BJ (cell line): ENCODE measurements at places on chromosomes 4 and X. TPM values are rescaled to one million over a fixed set of nuclear protein-coding genes. Genes with fewer than 3 reads are reported as not detected.

The GLRA2 gene
- polyA plus RNA-seq = not detected in 2 replicates

The SASH3 gene
- polyA plus RNA-seq = not detected in 2 replicates

The NHSL2 gene
- polyA plus RNA-seq = 4.4 and 7.9 TPM in 2 replicates

The ELK1 gene
- polyA plus RNA-seq = 19.8 and 22.4 TPM in 2 replicates

The RIPPLY1 gene
- 0.06 TPM in 1 of 2 replicates, not detected in the other for polyA plus RNA-seq

The TLR8 gene
- polyA plus RNA-seq = not detected in 2 replicates

The IGFBP7 gene
- 1,691 and 2,028 TPM in 2 replicates for polyA plus RNA-seq

The FAM47E gene
- 0.05 and 0.23 TPM in 2 replicates for polyA plus RNA-seq

The PCDH11X gene
- not detected in 2 replicates for polyA plus RNA-seq

DNA sequence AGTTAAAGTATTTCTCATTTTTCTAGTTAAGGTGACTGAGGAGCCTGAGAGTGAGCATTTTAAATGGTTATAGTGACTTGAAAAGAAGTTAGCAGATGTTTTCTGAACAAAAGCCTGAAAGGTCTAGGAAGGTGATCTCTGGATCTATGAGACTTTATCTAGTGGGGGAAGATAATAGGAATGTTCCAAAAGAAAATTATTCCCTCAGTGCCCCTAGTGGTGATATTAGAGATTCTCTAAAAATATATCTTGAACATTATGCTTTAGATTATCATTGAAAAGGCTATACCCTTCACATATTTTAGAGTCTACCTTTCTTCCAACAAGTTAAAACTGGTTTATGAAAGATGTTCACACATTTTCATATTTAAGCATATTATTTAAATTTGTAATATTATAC lies 69.0 kb upstream of the SPANXN1 start:
- no peak for DNase-seq

DNA sequence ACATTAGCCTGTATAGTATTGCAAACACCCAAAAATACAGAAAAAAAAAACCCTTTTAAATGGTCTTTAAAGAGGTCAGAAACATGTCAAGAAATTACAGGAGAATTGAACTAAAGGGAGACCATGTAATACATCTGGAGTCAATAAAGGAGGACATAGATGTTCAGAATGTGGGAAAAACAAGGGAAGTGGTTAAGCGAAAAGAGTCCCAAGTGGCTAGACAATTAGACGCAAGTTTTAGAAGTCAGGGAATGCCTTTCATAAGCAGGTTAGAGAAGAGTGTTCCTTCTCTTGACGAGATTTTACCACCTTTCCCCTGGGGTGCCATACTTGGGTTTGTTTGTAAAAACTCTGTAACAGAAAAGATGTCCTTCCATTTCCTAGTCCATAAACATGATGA lies 7.8 kb downstream of the LNX1 start:
- no peak for DNase-seq

DNA sequence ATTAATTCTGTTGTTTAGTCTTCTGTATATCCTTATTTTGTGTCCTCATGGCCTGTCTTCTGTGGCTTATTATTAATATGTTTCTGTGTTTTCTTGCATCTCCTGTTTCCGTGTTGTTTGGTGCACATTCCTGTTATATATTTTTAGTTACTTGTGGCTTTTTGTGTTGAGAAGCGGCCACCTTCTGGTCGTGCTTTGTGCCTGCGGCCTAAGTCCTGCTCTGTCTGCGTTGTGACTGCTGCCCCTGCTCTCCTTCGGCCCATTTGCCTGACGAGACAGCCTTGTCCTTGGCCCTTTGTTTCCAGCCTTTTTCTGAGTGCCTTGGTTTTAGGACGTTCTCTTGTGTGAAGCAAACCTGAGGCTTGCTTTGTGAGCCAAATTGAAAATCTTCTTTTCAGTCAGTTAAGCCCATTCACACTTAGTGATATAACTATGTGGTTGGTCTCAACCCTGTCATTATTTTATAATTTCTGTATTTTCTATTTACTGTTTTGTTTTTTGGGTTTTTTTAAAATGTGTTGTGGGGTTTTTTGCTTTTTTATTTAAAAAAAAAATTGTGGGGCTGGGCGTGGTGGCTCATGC lies 43.8 kb downstream of the TNIP2 start:
- DNase-seq = no peak

- no peak for DNase-seq
Measured at GRCh38 chrX:14056206-14056605, 26.5 kb upstream of the GEMIN8 start.

GRCh38 chrX:9728261-9728660 lies 37.4 kb downstream of the GPR143 start:
- no peak for DNase-seq

DNA sequence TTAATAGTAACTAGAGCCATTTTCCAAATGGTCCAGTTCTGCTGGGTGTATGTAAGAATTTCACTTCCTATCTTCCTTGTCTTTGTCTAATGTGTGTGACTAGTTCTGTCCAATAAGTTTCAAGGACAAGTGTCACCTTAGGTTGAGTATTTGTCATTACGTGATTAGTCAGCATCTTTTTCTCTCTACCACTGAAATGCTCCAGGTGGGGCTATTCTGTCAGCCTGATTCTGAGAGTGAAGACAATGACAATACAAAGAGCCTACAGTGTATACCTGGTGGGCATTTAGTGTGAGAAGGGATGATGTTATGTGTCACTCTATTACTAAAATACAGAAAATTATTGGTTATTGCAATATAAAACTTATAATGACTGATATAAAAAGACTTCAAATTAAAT lies 876.3 kb downstream of the C4orf33 start:
- DNase-seq = no peak

DNA sequence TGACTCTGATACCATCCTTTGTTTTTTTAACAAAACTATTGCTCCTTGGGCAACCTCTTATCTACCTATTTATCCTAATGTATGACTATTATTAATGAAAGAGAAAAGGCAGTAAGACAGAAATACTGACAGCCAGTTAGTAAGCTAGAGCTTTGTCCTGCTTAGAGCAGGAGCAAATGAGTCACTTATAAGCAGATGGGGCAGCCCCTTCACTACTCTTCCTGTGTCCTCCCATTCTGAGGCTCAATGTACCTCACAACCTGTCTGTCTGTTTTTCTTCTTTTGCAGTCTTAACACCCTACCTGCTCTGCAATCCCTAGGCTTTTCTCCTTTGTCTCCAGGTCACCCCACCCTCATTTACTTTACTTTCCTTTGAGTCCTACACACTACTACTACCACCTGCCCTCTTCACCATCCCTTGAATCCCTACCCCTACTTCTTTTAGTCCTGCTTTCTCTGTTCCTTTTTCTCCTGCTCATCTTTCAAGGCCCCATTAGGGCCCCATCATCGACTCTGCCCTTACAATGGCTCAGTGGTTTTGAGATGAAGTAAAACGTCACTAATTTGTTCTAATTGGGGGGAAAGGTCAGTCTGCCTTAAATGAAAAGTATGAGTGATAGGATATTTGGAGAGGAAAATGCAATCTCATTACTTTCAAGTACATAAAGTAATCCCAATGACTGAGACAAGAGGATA lies 294.3 kb downstream of the GUCY2F start:
- DNase-seq = no peak

- DNase-seq = no peak
Measured at GRCh38 chr4:156633847-156634246, 337.8 kb downstream of the PDGFC start.

- DNase-seq = no peak
Measured at GRCh38 chrX:48981178-48981577, 9.5 kb upstream of the KCND1 start.

DNA sequence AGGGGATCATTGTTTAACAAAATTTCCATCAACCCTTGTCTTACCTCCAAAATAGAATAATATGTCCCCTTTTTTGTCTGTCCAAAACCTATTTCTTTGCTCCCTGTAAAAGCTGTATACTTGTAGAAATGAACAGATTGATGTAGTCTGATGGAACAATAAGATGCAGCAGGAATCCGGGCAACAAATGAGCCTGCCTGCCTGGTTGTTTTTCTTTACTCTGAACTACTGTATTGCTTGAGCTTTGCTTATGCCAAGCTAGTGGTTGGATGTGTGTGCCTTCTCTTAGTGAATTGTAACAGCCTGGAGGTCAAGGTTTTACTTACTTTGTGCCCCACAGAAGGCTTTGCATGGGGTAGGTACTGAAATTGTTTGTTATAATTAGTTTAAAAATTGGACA lies 116.2 kb upstream of the TLL1 start:
- no peak for DNase-seq

GRCh38 chrX:110966839-110967238 lies 129.2 kb upstream of the PAK3 start:
- no peak for DNase-seq

GRCh38 chr4:83113429-83113786 lies 1.1 kb downstream of the PLAC8 start:
- DNase-seq = no peak

DNA sequence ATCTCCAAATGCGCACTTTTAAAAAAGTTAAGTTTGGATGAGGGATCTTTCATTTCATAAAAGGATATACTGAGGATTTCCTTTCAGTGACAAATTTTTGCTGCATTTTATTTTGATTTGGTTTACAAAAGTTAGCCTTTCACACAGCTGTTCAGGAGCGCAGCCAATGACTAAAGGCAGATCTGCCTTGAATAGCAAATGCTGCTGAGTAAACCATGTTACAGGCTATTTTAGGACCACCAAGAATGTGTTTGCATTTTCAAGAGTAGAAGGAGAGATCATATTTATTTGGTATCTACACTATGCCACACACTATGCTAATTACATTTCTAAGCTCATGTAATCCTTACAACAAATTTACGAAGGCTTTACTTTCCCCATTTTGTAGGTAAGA lies 92.1 kb downstream of the MAMLD1 start:
- no peak for DNase-seq
